ENCODE measurements at places on chromosomes 13 and 19. TPM values are rescaled to one million over a fixed set of nuclear protein-coding genes. Genes with fewer than 3 reads are reported as not detected.

DNA sequence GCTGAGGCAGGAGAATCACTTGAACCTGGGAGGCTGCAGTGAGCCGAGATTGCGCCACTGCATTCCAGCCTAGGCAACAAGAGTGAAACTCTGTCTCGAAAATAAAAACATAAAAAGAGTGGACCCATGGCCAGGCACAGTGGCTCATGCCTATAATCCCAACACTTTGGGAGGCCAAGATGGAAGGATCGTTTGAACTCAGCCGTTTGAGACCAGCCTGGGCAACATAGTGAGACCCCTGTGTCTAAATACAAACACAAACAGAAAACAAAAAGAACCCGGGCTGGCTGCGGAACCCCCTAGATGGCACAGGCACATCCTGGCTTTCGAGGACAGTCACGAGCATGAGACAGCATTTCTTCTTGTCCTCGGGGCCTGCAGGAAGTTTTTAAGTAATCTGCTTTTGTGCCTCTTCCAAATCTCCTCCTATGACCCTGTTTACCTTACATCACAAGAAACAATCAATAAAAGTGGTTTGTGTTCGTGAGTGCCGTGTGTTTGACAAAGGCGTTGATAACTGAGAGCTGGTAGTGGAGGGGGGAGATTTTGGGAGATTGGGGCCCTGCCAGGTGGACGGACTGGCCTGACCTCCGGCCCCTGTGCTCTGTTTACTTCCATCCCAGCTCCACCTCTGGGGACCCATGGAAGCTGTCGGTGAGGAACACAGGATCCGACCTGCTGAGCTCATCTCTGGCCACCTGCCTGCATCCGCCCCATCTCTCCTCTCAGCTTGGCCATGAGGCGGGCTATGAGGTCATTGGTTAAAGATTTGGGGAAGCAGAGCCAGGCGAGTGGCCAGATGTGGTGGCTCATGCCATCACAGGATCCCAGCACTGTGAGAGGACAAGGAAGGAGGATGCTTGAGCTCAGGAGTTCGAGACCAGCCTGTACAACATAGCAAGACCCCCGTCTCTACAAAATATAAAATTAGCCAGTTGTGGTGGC is 5.9 kb upstream of the GDF15 start:
- H3K27me3 ChIP-seq, result no peaks in the 10 kb centered on the region
- no peaks in the 10 kb centered on the region for H3K36me3 ChIP-seq
- no peaks in the 10 kb centered on the region for H3K4me1 ChIP-seq

GRCh38 chr13:102721800-102722231 is 27.0 kb upstream of the METTL21C start:
- H3K27ac ChIP-seq, result no peak overlapping the region
- H3K4me3 ChIP-seq, result no peak overlapping the region
- H3K36me3 ChIP-seq, result no peaks in the 10 kb centered on the region
- H3K27me3 ChIP-seq, result no peaks in the 10 kb centered on the region
- no peaks in the 10 kb centered on the region for H3K4me1 ChIP-seq

GRCh38 chr19:45136507-45137178 is 24.1 kb downstream of the NKPD1 start:
- H3K4me3 ChIP-seq, result no peak overlapping the region
- peaks cover 32% of the 10 kb centered on the region for H3K36me3 ChIP-seq
- DNase-seq, result no peak
- H3K4me1 ChIP-seq, result no peaks in the 10 kb centered on the region
- H3K27me3 ChIP-seq, result no peaks in the 10 kb centered on the region
- no peak overlapping the region for H3K27ac ChIP-seq

GRCh38 chr13:94595001-94595949 is 677 bp downstream of the TGDS start:
- peak overlapping the region; percentile 64 for H3K27ac ChIP-seq
- H3K27me3 ChIP-seq, result no peaks in the 10 kb centered on the region
- H3K4me1 ChIP-seq, result peaks cover 17% of the 10 kb centered on the region

DNA sequence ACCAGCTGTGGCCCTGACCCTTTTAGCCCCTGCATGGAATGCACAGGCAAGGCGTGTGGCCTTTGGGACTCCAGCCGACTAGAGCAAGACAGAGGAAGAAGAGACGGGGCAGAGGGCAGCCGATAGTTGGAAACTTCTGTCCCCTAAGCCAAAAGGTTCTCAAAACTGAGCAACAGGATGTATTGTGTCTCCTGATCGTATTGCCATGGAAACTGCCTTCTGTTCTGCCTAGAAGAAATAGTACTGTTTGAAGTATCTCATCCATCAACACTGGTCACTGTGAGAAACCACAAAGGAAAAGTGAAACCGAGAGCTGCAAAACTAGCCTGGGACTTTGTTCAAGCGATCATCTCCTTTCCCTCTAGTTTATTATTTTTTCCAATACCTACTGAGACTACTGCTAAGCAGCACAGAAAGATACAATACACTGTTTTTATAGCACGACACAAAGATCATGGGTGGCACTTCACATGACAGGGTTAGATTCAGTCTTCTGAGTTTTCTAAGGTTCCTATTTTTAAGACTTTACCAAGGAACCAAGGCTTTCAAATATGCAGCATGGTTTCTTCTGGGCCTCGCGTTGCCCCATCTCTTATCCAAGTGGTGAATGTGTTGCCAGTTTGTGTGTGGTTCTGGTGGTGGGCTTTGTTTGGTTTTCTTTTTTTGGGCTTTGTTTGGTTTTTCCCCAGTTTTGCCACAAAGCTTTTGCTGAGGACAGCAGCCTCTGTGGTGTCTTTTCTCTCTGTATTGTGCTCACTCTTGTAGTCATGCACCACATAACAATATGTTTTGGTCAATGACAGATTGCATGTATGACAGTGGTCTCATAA is 49.3 kb upstream of the GPR183 start:
- DNase-seq, result peak; percentile 75
- no peaks in the 10 kb centered on the region for H3K27me3 ChIP-seq
- peaks cover 47% of the 10 kb centered on the region for H3K36me3 ChIP-seq

- no peaks in the 10 kb centered on the region for H3K36me3 ChIP-seq
- H3K27me3 ChIP-seq, result no peaks in the 10 kb centered on the region
- no peak overlapping the region for H3K27ac ChIP-seq
- H3K4me1 ChIP-seq, result no peaks in the 10 kb centered on the region
- no peak for DNase-seq
Measured at GRCh38 chr13:54379461-54379860, 1350.8 kb downstream of the OLFM4 start.

Gene CFAP97D2
- 0.66 TPM for total RNA-seq

Gene TEAD2
- 4.1 TPM for total RNA-seq

Gene CLIP3
- total RNA-seq, result 3.6 TPM

Gene SUGP2
- 45.3 TPM for total RNA-seq

Measured in thymus (tissue), 14 donors.